NCI-H187 treated with DMSO at 0.1 percent for 48 hours (cell line): ENCODE measurements at places on chromosomes 13 and 19.
A peak's percentile ranks its signal among the peaks of the same experiment; 100 is the strongest.

DNA sequence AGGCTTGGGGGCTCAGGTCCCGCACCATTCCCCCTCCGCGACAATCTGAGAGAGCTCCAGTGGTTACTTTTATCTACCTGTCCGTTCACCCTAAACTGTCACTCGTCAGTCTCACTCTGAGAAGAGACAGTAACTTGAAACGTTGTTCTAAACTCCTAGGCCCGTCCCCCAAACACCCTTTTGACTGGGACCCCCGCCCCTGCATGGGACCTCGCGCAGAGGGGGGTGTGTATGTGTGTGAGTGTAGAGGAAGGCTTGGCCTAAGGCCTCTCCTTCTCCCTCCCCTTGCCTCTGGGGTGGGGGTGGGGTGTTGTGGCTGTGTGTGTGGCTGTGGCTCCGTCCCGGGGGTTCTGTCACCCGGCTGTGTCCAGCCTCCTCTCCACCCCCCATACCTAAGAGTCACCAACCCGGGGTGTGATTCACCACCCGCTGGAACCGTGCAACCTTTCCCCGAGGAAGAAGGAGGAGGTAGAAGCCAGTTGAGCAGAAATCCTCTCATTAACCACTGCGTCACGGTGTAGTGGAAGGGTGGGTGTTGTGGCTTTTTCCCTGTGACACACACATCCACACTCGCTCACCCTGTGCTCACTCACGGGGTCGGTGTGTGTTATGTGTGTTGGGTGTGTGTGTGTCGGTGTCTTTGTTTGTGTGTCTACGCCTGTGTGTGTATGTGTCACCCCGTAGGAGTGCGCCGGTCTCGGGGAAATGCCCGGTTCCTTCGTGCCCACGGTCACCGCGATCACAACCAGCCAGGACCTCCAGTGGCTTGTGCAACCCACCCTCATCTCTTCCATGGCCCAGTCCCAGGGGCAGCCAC lies 2.4 kb downstream of the FOSB start:
- DNase-seq = no peak

DNA sequence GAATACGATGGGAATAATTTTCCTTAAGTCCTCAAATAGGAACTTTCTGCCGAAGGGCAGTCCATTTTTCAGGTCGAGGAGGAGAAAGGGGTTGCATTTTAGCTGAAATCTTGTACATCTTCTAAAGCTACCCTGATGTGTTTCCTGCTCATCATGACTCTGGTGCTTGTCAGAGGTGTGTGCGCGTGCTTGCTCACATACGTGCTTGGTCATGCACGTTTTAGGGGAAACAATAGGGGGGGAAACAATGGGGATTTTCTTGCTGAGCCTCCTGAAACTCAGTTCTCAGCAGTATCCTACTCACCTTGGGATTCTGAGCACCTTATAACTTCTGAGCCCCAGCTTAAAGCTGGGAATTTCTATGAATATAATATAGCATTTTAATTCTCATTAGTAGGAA lies 44.7 kb downstream of the TM9SF2 start:
- no peak for DNase-seq

- no peak for DNase-seq
These were observed 150.2 kb downstream of the UQCRFS1 start for GRCh38 chr19:29062475-29063435.

DNA sequence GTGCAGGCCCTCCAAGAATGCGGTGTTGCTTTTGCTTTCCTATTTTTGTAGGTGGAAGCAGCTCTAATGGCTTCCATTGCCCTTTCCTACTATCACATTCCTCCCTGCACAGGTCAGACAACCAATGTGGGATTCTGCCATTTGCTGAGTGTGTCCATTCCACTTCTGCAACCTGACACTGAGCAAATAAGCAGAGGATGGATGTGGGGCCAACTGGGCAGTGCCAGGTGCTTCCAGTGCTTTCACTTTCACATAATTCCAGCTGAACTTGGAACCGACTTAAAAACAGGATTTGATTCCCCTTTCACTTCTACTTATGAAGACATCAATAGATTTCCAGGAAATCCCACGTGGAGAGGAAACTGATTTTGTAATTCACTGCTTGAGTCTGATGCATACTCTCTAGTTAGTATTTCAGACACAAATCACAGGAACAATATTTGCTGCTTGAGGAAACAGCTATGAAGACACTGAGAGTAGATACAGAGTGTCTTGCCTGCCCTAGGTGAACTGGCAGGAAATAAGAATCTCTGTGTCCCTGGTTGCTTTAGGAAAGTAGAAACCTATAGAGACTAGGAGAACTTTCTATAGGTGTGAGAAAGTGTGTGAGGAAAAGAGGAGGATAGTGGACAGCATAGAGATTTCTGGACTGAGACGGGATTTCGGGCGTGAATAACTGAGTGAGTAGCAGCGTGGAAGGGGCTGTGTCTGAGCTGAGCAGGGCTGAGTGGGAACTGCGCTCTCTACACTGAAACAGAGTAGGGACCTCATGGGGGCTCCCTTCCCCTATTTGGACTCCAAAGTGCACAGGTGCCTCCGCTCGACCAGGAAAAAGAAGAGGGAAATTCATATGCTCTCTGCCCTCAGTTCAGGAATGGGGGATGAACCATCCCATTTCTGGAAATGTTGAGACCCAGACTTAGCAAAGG lies 22.5 kb downstream of the LGALS16 start:
- DNase-seq = peak; percentile 49

- no peak for DNase-seq
These were observed 42.1 kb downstream of the LPAR6 start for GRCh38 chr13:48370815-48371214.

GRCh38 chr13:38755793-38756192 lies 68.9 kb downstream of the FREM2 start:
- no peak for DNase-seq

- DNase-seq = no peak
These were observed 112.9 kb downstream of the GPC6 start for GRCh38 chr13:93339550-93339949.

DNA sequence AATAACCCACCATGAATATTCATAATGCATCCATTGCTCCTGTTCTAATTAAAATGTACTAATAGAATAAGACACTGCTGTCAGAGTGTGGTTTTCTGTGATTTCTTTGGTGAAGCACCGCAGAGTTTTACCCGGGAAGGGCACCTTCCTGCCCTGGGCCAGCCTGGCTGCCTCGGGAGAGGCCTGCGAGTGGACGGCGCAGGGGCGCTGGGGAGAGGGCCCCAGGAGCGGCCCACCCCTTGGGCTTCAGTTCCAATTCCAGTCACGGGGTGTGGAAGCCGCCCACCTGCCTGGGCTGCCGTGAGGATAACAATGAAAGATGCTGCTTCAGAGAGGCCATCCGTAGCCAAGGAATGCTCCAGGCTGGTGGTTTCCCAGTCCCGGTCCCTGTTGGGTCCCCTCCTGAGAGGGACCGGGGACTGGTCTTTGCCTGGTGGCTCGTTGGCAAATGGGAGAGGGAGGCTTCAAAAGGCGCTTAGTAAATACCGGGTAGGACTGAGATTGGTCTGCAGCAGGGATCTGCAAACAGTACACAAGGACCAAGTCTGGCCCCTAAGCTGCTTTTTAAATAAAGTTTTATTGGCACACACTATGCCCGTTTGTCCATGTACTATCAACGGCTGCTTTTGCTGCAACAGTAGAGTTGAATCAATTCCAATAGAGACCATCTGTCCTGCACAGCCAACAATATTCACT lies 18.0 kb downstream of the TCF3 start:
- DNase-seq = no peak

GRCh38 chr19:51743405-51743804 lies 8.3 kb downstream of the FPR1 start:
- DNase-seq = no peak

GRCh38 chr19:15448778-15449619 lies 757 bp downstream of the WIZ start:
- no peak for DNase-seq

DNA sequence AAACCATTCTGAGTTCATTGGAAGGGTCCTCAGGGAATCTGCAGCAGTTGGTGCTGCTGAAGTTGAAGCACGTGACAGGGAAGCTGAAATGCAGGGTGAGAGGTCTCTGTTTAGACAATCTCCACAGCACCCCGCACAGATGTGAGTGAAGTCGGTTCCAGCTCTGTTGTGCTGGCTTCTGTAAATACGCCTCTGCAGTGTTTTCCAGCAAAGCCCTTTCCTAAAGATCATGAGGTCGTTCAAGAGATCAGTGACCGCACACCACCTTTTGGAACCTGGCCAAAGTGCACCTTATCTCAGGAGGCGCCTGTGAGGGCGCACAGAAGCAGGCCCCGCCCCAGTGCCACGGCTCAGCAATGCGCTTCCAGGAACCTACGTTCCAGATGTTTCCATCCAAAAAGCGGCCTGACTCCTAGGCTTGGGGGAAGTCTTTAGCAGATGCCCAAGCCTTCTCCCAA lies 10.8 kb downstream of the CUL4A start:
- DNase-seq = no peak

DNA sequence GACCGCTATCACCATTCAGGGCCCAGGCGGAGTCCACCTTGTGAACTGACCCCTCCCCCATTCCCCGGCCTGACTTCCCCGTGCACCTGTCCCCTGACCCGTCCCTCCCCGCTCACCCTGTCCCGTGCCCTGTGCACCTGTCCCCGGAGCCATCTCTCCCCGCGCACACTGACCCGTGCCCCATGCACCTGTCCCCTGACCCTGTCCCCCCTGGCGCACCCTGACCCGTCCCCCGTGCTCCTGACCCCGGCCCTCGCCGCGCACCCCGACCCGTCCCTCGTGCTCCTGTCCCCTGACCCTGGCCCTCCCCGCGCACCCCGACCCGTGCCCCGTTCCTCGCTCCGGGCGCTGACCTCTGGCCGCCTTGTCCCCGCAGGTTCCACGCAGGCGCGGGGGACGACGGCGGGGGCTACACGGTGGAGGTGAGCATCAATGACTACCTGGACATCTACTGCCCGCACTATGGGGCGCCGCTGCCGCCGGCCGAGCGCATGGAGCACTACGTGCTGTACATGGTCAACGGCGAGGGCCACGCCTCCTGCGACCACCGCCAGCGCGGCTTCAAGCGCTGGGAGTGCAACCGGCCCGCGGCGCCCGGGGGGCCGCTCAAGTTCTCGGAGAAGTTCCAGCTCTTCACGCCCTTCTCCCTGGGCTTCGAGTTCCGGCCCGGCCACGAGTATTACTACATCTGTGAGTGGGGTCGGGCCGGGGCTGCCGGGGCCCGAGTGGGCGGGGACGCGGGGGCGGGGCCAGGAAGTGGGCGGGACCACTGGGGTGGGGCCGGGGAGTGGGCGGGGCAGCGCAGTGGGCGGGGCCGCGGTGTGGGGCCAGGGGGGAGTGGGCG lies 9.7 kb downstream of the EFNA2 start:
- no peak for DNase-seq
